Activated CD4-positive, CD25-positive, alpha-beta regulatory T cell (primary cell): ENCODE measurements at places on chromosomes 12 and 14.

GRCh38 chr14:49306152-49306751, 279.9 kb downstream of the RPS29 start:
- no peak for DNase-seq

- DNase-seq: no peak
These were observed 29.8 kb upstream of the AP4S1 start for GRCh38 chr14:30995689-30996088.

DNA sequence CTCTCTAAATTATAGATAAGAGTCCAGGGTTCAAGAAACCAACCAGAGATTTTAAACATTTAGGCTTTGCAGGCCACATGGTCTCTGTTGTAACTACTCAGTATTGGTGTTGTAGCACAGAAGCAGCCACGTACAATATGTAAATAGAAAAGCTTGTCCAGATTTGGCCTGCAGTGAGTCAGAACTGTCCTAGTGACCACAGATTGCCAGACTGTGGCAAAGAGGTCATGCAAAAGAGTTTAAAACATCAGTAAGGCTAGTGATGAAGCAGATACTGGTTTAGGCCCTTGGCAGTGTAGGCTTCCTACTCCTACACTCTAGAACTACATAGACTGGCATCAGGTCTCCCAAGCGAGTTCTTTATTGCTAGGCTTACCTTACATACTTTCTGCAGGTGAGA, 117.6 kb upstream of the GARIN6 start:
- DNase-seq: no peak

DNA sequence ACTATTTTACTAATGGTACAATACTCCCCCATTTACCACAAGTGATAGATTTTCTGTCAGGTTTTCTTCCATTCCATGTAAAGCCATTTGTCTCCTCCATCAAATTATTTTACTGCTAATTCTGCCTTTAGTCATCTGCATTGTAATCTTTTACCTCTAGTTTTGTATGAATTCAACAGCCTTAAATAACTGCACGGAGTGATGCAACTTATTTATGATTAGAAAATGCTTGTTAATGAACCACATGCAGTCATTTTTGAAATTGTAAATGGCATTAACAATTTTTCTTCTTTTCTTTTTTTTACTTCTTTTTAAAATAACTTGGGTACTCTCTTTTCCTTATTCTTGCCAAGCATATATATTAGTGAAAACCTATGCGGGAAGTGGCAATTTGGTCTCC, 71.5 kb downstream of the RESF1 start:
- DNase-seq: no peak

GRCh38 chr14:95140060-95140858, 17.1 kb downstream of the DICER1 start:
- no peak for DNase-seq

DNA sequence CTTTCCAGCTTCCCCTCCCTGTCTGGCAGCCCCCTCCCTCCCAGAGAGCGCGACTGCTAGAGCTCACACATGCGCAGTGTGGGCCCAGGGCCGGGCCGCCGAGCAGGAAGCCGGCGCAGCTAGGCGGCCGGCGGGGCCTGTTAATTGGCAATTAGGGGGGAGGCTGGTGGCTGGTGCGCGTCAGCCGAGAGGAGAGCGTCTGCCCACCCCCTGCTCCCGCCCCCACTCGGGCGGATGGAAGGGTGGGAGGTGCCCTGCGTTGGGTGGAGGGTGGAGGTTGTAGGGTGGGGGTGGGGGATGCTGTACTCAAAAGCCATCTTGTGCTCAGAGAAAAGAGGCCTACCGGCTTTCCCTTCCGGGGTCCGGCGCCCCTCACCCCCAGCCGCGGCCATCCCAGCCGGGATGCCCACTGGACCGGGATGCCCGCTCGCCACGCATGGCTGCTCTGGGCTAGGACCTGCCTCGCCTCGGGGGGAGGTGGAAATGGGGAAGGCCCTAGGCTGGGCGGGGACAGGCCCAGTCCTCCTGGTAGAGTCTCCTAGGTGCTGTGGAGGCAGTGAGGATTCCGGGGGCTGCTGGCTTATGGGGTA, 9.2 kb downstream of the HOXC8 start:
- peak; percentile 20 for DNase-seq

DNA sequence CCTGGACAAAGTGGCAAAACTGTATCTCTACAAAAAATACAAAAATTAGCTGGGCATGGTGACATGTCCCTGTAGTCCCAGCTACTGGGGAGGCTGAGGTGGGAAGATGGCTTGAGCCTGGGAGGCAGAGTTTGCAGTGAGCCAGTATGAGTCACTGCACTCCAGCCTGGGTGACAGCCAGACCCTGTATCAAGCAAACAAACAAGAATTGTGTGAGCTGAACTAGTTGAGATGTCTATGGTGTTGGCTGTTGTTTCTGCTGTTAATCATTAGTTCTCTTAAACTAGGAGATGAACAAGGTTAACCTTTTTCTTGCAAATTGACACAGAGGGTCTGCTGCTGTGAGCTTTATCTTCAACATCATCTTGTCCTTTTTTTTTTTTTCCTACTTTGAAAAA, 23.6 kb downstream of the RASSF3 start:
- no peak for DNase-seq

DNA sequence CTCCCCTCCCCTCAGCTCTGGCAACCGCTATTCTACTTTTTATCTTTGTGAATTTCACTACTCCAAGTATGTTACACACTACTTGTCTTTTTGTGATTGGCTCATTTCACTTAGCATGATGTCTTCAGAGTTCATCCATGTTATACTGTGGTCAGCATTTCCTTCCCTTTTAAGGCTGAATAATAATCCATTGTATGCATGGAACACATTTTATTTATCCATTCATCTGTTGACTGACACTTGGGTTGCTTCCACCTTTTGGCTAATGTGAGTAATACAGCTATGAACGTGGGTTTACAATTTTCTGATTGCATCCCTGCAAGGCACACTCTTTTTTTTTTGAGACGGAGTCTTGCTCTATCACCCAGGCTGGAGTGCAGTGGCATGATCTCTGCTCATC, 53.0 kb upstream of the FUT8 start:
- DNase-seq: no peak

DNA sequence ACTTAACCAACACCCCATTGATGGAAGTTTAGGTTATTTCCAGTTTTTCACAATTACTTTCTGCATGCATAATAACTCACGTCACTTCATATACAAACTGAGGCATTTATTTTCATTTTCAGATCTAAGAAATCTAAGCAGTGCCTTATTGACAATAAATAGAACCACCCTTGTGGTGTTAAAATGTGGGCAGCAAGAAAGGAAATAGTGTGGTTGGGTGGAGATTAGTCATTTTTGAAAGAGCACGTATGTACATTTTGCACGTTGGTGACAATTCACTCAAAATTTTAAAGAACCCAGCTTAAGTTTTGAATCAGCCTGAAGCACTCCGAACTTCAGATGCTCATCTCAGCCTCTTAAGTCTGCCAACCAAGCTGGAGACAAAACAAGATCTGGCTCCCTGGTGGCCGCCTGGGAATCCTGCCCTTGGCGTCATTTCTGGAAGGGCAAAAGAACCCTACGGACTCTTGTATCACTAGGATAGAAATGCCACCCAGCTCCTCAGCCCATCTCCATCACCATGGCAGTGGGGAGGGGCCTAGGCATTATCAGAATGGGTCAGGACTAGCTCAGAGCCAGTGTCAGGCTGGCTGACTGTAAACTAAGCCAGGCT, 89.5 kb upstream of the BCL2L14 start:
- DNase-seq: peak; percentile 13

GRCh38 chr14:68756000-68756481, 36.8 kb downstream of the ZFP36L1 start:
- no peak for DNase-seq

DNA sequence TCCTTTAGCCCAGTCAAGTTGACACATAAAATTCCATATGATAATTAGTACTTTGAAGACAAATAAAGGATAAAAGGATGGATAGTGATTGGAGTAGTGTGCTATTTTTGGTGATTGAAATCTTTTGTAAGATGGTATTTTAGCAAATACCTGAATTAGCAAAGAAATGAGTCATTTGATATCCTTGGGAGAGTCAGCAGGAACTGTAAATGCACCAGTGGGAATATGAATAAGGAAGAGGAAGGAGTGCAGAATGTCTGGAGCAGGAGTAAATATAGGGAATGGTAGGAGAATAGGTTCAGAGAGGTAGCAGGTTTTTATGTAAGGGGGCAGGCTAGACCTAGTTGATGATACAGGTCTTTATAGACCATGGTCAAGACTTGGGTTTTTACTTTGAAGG, 75.0 kb downstream of the TRMT5 start:
- DNase-seq: no peak

DNA sequence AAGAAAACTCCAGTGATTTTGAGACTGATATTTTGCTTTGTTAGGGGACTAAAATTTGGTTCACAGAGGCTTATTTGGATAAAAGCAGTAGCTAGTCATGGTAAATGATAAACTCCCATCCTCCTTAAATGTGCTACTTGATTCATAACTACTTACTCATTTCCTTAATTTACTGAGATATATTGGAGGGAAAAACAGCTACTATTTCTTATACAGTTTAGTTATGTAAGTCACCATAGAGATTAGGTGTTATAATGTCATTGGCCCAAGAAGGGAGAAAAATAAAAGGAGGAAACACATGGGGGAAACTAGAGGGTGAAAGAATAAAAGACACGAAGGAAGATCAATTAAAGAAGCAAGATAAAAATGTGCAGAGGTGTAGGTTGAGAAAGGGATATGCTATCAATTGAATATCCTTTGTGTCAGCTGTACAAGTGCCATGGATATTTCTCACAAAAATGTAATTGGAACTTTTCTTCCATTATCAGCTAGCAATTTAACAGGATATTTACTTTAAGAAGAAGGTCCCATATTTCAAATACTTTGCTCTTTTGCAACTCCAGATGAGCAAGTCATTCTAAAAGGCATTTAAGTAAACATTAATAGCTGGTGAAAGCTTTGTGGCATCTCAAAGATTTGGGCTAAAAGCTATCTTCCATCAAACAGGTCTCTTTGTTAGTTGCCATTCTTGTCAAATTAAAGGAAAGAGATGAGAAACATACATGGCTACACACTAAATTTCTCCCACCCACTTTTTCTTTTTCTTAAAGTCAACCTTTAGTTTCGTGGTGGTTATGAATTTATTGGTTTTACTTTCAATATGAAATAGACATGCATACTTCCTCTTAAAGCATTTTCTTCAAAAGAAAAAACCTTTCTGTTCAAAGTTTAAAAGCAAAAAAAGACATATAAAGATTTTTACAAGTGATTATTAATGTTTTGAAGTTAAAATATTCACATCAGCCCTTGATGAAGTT, 439.5 kb downstream of the CCER1 start:
- DNase-seq: no peak

- DNase-seq: no peak
These were observed 442.4 kb upstream of the MGAT4C start for GRCh38 chr12:86698641-86698980.

- DNase-seq: no peak
These were observed 106.3 kb downstream of the LRIG3 start for GRCh38 chr12:58814036-58814435.

GRCh38 chr14:104132981-104133380, 5.4 kb upstream of the KIF26A start:
- DNase-seq: no peak

DNA sequence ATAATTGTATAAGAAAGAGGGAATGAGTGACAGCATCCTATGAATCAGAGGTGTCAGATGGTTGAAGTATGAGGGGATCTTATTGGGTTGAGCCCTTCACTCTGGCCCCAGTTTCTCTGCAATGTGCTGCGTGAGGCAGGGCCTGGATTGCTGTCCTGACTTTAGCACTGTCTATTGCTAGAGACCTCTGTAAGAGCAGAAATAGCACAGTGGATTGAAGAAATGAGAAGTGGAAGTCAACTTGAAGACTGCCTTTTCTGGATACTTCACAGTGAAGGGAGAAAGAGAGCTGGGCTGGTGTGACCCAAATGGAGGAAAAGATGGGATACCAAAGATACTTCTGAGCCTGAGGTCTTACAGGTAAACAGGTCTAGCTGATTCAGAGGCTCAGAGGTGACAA, 5.8 kb downstream of the ASCL4 start:
- no peak for DNase-seq

- peak; percentile 89 for DNase-seq
These were observed at the start of gene ZNF140 for GRCh38 chr12:133080368-133081158. ZNF140 (plus strand) TSS chr12:133080923; CDS start chr12:133081321, 398 bp downstream.

DNA sequence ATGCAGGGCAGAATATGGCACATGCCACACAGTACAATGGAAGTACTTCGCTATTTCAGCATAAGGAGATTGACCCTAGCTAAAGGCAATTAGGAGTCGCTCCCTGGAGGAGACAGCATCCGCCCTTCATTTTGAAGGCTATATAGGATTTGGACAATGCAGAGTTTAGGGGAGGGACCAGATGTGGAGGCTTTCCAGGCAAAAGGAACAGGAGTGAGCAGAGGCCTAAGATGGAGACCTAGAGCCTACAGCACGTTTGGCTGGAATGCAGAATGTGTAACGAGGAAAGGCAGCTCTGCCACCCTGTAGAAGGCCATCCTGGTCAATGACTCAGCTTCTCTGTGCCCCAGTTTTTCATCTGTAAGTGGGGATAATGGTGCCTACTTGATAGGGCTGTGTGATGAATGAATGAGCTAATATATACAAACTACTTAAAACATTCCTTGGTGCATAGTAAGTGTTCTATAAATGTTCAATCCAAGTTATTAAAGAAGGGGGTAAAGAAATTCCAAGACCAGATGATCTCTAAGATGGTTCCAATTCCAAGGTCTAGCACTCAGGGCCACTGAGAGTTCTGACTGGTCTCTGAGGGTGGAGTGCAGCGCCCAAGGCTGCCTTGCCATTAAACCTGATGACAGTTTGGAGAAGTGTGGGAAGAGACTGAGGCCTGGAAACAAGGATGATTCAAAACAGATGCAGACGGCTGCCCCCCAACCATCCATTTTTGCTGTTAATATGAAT, 54.3 kb upstream of the FRMD6 start:
- no peak for DNase-seq

GRCh38 chr14:102185360-102185759, 45.7 kb downstream of the WDR20 start:
- DNase-seq: no peak

DNA sequence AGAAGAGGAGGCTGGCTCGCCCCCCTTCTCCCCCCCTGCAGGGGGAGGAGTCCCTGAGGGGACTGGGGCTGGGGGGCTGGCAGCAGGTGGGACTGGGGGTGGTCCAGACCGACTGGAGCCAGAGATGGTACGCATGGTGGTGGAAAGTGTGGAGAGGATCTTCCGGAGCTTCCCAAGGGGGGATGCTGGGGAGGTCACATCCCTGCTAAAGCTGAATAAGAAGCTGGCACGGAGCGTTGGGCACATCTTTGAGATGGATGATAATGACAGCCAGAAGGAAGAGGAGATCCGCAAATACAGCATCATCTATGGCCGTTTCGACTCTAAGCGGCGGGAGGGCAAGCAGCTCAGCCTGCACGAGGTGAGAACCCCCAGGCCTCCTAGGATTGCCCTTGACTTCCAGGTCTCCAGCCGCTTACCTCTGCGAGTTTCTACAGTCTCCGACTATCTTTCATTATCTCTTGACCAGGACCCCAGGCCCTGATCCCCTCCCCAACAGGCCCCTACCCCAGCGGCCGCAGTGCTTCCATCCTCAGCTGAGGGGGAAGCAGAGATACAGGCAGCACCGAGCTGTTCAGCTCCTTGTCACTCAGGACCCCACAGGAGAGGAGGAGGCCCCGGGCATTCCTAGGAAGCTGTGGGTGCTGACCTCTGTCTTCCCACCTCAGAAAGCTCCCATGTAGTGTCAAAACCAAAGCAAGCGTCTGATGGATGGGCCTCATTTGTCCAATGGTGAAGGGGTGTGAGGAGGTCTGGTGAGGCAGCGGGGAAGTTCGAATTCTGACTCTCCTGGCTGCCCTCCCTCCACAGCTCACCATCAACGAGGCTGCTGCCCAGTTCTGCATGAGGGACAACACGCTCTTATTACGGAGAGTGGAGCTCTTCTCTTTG, 3.0 kb downstream of the NAB2 start:
- DNase-seq: no peak

- DNase-seq: no peak
These were observed 29.6 kb upstream of the USP15 start for GRCh38 chr12:62230652-62231051.
